NCI-H510A (cell line): ENCODE measurements at places on chromosomes 4 and X.

GRCh38 chr4:6410068-6410467 lies 62.3 kb downstream of the PPP2R2C start:
- DNase-seq = no peak

- DNase-seq = no peak
Measured at GRCh38 chr4:81455897-81456296, 15.8 kb downstream of the RASGEF1B start.

GRCh38 chr4:14874990-14875389 lies 127.3 kb upstream of the CPEB2 start:
- DNase-seq = no peak

- no peak for DNase-seq
Measured at GRCh38 chr4:91325495-91325894, 978.3 kb upstream of the GRID2 start.

- no peak for DNase-seq
Measured at GRCh38 chr4:141900856-141901255, 264.5 kb downstream of the IL15 start.

DNA sequence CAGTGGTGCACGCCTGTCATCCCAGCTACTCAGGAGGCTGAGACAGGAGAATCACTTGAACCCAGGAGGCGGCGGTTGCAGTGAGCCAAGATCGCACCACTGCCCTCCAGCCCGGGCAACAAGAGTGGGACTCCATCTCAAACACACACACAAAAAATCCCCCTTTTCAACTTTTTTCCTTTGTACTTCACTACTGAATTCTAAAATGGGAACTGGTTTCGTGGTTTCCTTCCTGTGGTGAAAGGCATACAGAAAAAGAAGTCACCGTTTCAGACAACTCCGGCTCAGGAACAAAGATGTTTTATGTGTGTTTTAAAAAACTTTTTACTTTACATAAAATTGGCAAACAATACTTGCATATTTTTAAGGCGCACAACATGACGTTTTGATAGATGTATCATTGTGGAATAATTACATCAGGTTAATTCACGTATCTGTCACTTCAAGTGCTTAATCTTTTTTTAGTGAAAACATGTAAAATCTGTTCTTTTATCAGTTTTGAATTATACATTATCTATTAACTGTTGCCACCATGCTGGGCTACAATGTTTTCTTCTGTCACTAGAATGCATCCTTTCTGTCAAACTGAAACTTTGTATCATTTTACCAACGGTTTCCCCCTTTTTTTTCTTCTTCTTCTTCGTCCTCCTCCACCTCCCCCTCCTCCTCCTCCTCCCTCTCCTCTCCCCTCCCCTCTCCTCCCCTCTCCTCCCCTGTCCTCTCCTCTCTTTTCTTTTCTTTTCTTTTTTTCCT lies 186.0 kb downstream of the CRLF2 start:
- DNase-seq = no peak

DNA sequence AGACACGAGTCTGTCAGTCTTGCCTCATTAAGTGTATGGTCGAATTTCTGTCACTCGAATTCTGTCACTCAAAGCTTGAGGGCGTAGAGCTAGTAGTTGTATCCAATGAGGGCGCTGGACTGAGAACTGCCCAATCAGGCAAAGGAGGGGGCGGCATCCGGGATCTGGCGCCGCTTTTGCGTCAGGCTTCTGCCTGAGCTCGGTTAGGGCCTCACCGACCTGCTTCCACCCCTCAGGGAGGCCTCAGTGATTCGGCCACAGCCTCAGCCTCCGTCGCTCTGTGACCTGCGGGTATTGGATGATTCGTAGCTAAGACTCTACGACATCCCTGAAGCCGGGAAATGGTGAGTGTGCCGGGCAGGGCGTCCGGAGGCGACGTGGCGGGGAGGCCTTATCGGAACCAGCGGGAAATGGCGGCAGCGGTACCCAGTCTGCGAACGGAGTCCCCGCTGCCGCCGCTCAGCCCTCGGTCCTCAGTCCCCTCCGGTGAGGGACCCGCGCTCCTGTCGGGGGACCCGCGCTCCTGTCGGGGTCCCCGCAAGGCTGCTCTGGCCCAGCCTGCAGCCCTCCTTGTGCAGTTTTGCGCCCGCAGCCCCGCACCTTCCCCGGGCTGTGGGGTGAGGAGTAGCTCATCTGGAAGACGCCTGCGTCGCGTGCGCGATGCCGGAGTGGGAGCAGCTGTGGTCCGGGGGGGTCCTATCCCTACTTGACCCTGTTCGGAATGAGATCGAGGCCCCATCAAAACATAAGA lies 88.3 kb downstream of the ZNF718 start:
- DNase-seq = peak; percentile 39

DNA sequence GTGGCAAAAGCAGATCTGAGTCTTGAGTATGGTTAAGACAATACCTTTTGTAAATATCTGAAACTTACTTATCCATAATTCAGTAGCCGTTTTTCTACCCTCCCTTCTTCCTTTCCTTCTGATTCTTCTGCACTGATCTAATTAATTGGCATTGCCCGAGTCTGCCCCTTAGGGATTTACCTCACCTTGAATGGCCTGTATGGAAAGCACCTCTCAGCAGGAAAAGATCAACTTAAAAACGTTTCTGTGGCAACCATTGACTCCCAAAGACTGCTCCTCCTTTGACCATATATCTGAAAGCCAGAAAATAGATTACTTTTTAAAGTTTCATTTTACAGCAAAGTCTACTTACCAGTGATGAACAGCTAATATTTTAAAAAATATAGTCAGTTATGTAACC lies 496.5 kb upstream of the LCORL start:
- no peak for DNase-seq

DNA sequence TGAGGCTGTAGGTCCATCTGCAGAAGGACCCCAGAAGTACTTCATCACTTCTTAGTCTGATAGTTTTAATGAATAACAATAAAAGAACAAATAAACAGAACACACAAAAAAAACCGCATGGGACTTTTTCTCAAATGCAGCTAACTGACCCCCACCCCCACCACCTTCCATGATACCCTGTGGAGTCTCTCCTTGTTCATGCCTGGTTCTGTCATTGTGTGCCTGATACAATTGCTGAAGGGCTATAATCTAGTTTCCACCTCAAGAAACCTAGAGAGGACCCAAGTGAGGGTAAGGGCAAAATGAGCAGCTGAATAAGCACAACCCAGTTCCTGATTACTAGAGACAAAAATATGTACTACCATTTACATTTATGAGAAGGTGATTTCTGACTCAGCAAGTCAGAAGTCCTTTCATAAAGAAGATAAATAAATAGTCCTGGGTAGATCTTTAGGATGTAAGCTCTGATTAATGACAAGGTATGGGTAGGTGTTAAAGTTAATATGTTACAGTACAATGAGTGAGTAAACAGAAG lies 155.1 kb downstream of the TMA16 start:
- DNase-seq = no peak

DNA sequence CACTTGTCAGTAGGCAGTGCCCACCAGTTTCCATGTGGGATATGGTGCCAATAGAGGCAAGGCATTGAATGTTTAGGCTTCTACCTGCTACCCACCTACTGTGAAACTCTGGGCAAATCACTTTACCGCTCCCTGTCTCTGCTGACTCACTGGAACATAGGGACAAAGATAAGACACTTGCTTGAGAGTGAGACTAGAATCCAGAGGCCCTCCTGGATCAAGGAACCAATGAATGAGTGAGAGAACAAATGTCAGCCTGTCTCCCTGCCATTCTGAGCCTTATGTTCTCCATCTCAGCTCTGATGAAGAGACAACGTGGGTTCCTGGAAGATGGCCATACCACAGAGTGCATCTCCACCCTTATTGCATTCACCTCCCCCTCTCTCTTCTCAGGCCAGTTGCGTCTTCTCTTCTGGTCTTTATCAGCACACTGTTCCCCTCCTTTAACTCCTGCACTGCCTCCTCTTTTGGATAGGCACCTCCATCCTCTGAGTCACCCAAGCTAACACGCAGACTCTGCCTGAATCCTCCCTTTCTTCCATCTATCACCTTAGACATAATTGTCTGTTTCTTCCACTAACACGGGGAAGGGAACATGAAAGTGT lies 15.4 kb upstream of the PRRG3 start:
- no peak for DNase-seq

DNA sequence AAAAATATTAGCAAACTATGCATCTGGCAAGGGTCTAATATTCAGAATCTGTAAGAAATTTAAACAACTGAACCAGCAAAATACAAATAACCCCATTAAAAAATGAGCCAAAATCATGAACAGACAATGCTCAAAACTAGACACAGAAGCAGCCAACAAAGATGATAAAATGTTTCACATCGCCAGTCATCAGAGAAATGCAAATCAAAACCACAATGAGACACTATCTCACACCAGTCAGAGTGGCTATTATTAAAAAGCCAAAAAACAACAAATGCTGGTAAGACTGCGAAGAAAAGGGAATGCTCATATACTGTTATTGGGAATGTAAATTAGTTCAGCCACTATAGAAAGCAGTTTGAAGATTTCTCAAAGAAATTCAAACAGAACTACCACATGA lies 201.3 kb upstream of the CPEB2 start:
- DNase-seq = no peak

DNA sequence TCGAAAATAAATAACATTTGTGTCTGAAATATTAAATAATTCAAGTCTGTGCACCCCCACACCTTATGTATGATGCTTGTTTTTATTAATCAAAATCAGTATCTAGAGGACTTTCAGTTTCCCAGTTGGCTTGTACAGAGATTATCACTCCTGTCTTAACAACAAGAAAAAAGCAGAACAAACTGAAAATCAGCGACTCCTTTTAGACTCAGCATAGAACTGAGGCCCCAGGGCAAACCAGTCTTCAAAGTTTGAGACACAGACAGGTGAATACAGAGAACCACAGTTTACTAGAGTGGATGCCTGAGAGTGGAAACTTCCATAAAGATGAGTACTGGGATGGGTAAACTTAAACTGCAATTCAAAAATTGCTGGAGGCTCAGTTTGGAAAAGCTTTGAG lies 142.8 kb upstream of the KLF8 start:
- no peak for DNase-seq

GRCh38 chrX:136525738-136526606 lies 6.0 kb upstream of the VGLL1 start:
- DNase-seq = no peak

- no peak for DNase-seq
Measured at GRCh38 chr4:121709766-121710405, 13.1 kb upstream of the ANXA5 start.

DNA sequence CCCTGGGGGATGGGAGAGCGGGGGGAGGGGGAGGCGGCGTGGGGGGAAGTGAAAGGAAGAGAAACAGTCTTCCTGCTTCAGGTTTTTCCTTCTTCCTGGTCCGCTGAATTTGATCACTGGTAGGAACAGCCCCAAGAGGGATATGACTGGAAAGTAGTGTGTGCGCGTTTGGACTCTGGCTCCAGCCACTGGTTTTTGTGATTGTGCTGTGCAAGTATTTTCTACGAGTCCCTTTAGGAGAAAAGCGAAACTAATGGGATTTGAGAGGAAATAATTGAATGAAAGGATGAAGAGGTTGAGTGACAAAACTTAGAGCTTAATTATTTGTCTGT lies 836 bp downstream of the PRRG1 start:
- DNase-seq = no peak

DNA sequence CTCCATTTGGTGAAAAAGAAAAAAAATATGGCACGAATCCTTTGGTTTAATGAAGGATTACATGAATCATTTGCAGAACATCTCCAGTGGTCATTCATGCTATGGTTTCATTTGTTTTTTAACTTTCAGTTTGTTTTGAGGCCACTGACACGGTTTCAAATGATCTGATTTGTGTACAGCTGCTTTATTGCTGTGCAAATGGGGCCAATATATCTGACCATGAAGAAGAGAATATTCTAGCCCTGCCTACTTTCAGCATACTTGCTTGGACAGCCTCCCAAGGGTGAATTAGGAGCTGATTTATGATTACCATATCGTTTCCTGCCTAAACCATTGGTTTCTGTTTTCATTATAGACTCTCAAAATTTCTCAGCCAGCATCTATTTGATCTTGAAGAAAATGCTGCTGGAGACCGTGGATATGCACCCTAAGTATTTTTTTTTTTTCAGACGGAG lies 30.7 kb downstream of the SPARCL1 start:
- DNase-seq = no peak
